ENCODE measurements at places on chromosomes 2 and 18. TPM values are rescaled to one million over a fixed set of nuclear protein-coding genes. Genes with fewer than 3 reads are reported as not detected.

NEURL3 gene
- total RNA-seq = 0.74 TPM

HOXD3 gene
- total RNA-seq = 0.23 TPM

SLC23A3 gene
- 0.59 TPM for total RNA-seq

FHOD3 gene
- total RNA-seq = 35.1 TPM

GRCh38 chr2:239093952-239094351 lies 246.1 kb downstream of the TWIST2 start:
- no peak for DNase-seq

GRCh38 chr18:32346671-32347070 lies 124.0 kb downstream of the GAREM1 start:
- no peak for DNase-seq

DNA sequence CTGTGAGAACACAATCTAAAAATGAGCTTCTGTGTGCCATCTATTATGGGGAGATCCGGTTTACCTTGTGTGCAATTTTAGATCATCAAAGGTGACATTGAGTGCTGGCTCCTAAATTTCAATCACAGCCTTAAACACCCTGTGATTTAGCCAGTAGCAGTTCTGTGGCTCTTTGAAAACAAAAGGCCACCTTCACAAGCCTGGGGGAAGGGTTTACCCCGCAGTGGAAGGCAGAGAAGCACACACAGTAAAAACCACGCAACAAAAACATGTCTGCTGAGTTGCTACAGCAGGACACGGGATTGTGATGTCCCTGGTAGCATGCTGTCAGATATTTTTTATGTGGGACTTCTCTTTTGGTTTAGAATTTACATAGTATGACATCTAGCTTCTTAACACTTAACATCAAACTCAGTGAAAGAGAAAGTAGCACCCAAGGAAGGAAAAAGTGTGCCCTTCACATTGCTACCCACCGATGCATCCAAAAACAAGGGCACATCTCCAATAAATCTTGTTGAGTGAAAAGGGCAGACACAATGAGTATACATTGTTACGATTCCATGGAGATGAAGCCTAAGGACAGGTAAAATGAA lies 56.1 kb upstream of the RNF152 start:
- no peak for DNase-seq

- DNase-seq = no peak
These were observed 18.4 kb downstream of the MXD1 start for GRCh38 chr2:69933254-69933828.

- no peak for DNase-seq
These were observed 16.6 kb downstream of the SP110 start for GRCh38 chr2:230203110-230203676.

DNA sequence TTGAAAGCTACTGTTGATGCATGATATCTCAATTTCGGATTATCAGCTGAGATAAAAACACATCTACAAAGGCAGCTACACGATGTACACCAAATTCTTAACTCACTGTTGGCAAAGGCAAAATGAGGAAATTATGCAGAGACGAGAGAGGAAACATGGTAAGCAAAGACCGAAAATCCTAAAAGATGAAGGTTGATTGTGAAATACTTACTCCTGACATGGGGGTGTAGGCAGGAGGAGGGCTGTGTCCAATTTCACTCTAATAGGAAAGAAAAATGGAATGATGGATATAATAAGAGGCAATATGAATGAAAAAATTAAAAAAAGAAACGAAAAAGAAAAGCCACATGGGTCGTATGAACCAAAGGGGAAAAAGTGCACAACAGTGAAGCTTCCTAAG lies 831.3 kb downstream of the CPS1 start:
- DNase-seq = no peak

- no peak for DNase-seq
These were observed 299.5 kb downstream of the SRBD1 start for GRCh38 chr2:45311559-45311958.

Measured in dorsolateral prefrontal cortex (tissue), 122 donors.